Kidney tubule cell (primary cell): ENCODE measurements at places on chromosomes 5 and 9.
A peak's percentile ranks its signal among the peaks of the same experiment; 100 is the strongest.

- no peak for DNase-seq
Measured at GRCh38 chr9:125885405-125886034, 138.3 kb downstream of the PBX3 start.

DNA sequence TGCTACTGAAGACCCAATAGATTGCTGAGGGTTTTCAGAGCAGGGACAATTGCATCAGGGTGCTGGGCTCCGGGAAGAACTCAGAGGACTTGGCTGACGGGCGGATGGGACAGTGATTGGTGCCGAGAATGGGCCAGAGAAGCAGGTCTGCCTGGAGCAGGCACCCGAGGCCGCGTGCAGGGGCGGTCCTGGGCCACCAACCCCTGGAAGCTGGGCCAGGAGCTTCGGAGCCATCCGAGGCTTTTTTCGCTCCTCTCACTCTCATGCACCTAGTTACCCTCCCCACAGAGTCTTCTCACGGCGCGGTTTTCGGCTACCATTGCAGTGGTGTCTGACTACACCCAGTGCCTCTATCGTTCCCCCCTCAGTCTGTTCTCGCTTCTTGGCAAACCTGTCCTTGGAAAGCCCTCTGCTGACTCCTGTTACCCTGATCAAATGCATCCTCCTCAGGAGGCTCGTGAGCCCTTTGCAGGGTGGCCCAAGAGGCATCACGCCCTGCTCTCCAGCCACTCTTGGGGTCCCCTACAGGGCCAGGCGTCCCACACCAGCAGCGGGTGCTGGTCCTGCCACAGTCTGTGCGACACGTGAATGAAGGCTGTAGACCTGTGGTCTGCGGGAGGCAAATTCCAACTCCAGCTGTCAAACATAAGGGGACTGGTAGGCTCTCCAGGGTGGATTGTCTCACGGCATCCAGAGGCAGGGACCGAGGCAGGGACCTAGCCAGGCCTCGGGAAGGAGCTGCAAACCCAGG is 1.2 kb upstream of the CLPTM1L start:
- no peak for DNase-seq

DNA sequence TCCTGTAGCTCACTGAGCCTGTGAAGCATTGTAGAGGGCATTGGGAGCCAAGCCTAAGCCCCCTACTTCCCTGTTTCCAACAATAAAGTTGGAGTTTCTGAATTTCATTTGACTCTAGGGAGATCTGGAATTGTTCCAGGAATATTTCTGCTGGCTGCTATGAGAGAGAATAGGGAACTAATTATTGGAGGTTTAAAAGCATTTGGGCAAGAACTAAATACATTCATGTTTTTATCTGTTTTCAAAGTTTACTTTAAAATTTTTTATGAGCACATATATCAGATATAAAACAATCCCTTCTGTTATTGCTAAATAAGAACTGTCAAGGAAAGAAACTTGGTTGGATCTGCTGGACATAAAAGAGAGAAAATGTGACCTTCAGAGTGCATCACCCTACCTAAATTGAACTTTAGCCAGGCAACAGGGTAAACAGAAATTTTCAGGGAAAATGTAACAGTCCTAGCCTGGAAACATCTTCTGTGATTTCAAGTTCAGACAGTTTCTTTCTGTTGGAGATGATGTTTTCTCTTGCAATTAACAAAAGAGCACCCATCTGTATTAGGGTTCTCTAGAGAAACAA is 19.3 kb upstream of the LECT2 start:
- no peak for DNase-seq

DNA sequence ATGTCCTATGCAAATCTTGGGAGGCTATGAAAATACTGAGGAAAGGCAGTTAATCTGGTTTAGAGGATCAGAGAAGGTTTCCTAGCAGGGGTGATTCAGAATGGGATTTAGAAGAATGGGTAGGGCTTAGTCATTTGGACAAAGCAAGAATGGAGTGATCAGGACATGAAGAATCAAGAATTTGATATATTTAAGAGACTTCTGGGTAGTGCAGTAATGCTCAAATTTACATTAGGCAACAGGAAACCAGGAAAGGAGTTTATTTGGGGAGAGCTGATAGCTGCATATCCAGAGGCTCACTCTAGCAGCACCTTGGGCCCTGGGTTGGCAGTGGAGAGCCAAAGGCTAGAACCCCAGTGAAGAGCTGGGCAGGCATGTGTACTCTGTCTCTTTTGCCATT is 78.9 kb upstream of the PAPPA start:
- peak; percentile 41 for DNase-seq

- no peak for DNase-seq
Measured at GRCh38 chr5:45376417-45376816, 319.8 kb downstream of the HCN1 start.

- no peak for DNase-seq
Measured at GRCh38 chr9:125985998-125986655, 239.0 kb downstream of the PBX3 start.

DNA sequence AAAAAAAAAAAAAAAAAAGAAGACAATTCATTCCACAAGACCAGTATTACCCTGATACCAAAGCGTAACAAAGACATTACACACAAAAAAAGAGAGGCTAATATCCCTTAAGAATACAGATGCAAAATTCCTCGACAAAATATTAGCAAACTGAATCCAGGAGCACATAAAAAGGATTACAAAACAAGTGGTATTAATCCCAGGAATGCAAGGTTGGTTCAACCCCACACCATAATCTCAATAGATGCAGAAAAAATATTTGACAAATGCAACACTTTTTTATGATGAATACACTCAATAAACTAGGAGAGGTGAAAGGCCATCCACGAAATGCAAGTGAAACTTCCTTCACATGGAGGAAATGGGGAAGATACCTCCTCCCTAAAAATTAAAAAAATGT is 80.1 kb upstream of the TLR4 start:
- no peak for DNase-seq

DNA sequence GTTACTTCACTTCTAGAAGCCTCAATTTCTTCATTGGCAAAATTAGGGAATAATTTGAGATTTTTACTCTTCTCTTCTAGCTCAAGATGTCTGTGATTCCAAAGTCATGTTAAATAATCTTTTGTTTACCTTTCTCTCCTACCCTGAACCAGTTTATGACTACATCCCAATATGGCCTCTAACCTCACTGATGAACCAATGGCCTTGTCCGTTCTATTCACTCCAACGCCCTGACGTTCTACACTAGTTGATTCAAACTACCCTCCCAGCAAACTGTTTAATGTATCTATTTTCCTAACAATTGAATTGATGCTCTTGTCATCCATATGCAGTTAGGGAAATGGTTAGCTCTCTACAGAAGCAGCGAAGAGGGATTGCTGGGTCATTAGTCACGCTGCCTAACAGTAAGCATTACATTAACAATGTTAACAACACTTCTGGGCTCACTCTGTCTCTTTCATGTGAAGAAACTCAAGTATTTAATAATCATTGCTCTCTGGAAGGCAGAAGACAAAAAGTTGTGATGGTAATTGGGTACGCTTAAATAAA is 38.0 kb downstream of the RAPGEF1 start:
- peak; percentile 43 for DNase-seq

DNA sequence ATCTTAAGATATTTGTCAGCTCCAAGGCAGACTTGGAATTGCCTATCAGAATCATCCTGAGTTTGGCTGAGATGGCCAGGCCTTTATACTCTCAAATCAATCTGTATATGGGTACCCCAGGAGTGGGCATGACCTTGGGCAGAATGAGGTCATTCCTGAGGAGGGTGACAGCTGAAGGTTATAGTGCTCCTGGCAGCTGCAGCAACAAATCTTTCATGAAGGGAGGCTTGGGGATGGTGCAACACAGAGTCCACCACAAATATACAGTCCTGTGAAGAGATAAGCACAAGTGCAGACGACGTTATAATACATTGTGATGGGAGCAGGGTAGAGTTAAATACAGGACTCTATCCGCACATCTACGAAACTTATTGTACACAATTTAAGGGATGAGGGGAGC is 21.1 kb upstream of the TRIO start:
- DNase-seq: no peak

- DNase-seq: no peak
Measured at GRCh38 chr5:39254671-39255070, 35.3 kb upstream of the FYB1 start.
